ENCODE measurements at places on chromosomes 1 and 21.

DNA sequence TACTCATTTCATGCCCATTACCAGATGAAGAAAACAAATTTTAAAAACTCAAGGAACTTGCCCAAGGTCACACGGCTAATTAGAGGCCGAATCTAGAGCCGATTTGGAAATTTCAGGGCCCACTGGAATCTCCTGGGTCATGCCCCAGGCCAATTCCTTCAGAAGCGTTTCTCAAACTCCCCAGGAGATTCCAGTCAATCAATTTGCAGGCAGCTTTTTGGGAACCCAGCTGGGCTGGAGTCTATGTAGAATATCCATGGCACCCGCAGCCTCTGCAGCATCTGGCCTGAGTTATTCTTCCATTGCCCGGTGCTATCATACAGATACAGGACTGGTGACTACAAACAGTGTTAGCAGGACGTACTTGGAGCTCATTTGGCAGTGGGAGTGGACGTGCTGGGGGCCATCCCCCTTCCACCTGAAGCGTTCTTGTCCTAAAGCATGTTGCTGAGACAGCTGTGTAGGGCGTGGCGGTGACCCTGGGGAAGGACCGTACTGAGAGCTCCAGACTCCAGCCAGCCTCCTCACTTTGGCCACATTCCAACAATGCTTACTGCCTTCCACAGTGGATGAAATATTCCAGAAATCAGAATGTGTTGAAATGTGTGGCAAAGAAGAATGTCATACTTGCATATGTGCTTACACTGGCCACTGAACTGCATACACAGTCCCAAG, 38.3 kb downstream of the ABCG1 start:
- DNase-seq = no peak

DNA sequence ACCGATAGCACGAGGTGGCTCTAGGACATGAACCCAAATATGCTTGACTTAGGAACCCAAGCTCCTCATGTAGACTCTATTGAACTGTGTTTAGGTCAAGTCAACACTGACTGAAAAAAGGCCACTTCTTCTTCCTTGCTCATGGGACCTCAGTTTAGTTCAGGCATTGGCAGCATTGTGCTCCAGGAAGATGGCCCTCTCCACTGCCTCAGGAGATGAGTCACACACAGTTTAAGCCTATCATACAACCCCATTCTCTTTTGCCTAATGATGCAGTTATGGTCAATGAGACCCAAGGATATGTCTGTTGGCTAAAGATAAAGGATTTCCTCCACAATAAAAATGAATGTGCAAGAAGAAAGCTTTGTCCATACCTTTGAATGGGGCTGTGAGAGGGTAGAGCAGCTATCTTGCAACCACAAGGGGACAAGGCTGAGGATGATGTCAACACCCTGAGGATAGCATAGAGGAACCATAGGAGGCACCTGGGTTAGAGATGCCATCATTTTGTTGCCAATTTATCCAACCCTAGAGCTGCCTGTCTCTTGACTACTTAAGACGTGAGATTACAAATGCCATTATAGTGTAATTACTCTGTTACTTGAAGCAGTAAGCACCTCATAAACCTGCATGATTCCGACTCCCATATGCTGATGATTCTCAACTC, 3.0 kb upstream of the TRIM63 start:
- DNase-seq = no peak

GRCh38 chr1:240058049-240058448, 33.6 kb upstream of the FMN2 start:
- DNase-seq = no peak

- DNase-seq = no peak
Measured at GRCh38 chr1:230870916-230871315, 2.6 kb upstream of the C1orf198 start.

GRCh38 chr21:29218749-29219148, 80.0 kb upstream of the BACH1 start:
- DNase-seq = no peak

GRCh38 chr1:82978461-82979324, 1020.2 kb downstream of the TTLL7 start:
- no peak for DNase-seq

DNA sequence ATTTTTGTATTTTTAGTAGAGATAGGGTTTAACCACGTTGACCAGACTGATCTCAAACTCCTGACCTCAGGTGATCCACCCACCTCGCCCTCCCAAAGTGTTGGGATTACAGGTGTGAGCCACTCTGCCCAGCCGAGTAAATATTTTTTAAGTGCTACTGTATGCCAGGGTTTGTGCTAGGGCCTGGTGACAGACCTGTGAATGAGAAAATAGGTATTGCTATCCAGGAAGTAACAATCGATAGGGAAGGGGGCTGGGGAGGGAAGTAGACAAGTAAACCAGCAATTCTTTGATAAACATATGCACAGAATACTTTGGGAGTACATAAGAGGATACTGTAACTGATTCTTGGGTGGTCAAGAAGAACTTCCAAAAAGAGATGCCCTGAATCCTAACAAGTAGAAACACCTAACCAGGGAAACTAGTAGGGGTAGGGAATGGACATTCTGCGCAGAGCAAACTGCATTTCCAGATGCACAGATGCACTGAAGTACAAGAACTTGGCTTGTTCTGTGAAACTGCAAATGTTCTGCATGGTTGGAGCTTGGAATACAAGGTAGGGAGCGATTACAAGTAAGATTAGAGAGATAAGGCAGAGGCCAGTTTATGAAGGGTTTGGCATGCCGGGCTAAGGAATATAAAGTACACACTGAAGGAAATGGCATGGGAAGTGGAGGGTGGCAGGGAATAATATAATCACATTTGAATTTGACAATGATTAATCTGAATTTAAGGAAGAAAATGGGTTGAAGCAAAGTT, 19.0 kb upstream of the DOCK7 start:
- no peak for DNase-seq

DNA sequence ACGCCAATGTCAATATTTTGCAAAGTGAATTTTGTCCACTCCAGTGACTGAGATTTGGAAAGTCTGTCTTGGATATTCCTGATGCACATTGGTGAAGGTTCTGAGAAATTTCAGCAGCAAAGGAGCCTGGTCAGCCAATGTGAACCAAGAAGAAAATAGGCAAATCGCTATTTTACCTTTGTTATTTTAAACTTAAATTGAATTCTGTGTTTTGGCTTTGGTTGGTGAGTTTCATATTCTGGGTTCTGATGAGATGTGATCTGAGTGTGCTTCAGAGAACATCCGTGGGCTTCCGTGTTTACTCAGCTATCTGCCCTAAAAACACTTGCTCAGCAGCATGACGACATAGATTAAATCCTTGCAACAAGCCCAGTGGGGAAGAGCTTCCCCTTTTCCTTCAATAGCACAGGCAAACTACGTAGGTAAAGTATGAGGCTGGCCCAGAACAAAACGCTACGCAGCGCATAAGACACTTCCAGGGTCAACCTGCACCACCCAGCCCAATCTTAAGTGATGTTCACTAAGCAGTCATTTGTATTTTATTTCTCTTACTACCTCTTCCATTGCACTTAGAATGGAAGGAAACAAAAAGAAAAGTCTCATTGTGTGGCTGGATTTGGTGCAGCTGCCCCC, 176.4 kb upstream of the KAZN start:
- DNase-seq = no peak

DNA sequence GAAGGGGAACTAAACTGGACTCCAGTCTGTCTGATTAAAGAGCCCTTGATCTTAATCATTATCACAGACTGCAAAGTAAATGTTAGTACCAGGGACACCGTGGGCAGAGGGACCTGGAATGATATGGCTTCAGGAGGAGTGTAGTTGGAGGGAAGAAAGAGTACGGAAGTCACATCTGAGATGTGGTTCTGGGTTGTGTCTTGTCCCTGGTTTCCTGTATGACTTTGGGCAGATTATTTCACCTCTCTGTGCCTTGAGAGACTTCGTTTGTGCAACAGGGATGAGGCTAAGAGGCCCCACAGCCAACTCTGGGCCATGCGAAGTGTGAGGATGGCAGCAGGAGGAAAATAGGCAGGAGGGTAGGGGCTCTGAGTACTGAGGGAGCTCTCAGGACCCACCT, 76.1 kb upstream of the SLC2A1 start:
- DNase-seq = no peak

DNA sequence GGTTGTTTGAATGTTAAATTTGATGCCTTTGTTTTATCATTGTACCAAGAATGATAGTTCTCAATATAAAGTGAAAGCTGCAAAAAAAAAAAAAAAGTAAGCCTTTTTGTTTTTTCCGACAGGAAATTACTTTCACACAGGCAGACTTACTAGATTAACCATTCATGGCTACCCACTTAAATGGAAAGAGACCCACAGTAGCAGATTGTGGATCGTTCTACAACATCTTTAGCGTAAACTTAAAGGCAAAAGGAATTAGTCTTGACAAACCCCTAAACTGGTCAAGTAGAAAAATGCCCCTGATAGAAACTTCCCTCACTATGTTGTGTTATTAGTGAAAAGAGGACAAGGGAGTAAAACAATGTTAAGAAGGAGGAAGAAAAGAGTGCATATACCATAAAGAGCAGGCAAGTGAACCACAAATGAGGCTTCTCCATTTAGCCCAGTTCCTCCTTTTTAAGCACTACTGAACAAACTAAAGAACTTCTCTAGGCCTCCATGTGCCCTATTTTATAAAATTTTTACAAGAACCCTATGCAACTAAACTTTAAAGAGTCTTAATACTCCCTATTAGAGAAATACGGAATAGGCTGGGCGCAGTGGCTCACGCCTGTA, 1560.3 kb downstream of the MRPL39 start:
- no peak for DNase-seq

- no peak for DNase-seq
Measured at GRCh38 chr1:243740255-243740999, 109.6 kb downstream of the AKT3 start.

- DNase-seq = peak; percentile 61
Measured at GRCh38 chr1:151047591-151047924, at the start of gene C1orf56. C1orf56 (plus strand) TSS chr1:151047751; CDS start chr1:151047848, 97 bp downstream.

- DNase-seq = no peak
Measured at GRCh38 chr1:110433803-110434202, 17.1 kb upstream of the PROK1 start.

DNA sequence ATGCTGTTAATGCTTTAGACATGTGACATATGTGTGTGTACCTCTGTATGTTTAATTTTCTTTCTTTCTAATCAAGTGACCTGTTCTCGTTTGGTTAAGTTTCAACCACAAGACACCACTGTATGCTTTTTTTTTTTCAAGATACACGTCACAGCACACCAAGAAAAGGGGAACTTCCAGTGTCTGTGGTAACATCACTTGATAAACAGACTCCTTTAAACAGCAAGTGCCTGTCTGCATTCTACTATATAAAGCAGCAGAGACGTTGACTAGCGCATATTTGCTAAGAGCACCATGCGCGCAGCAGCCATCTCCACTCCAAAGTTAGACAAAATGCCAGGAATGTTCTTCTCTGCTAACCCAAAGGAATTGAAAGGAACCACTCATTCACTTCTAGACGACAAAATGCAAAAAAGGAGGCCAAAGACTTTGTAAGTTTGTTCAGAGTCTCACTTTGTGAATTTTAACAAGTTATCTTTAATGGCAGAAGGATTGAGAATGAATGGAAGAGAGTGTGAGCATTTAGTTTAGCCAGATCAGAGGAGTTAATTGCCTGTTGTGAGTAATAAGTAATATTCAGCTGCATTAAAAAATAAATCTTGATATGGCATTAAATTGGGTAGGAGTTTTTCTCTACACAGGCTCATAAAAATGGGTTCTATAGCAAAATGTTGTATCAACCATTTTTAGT, at the start of gene RGS1:
RGS1 (plus strand) TSS at position 275 of the 691 bp plus-strand sequence; CDS start at position 295, 20 bp downstream.
- DNase-seq = peak; percentile 38

DNA sequence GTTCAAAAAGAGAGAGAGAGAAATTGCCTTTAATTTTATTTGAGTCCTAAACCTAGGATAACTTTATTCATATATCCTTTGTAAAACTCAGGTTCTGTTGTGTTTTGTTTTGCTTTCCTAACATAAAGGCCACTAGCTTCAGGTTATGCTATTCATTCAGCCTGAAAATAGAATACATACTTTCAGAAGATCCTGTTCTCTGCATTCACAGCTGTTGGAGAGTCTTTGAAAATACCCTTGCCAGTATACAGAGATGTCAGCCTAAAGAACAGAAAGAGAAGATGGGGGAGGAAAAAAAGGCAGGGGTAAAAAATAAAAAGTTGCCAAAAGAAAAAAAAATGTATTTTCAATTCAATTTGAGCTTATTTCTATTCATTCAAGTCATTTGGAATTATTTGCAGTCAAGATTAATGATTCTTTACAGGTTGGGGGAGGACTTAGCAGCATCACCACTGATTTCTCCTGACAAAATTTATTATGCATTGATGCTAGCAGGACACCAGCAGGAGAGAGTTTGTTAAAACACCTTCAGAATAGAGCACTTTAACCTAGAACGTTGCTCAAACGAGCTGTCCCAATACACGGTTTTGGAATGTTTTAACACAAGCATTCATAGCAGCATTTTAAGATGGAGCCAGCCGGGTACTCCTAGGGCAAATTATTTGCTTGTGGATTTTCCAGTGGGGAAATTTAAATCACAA, 318.5 kb downstream of the NTNG1 start:
- no peak for DNase-seq

DNA sequence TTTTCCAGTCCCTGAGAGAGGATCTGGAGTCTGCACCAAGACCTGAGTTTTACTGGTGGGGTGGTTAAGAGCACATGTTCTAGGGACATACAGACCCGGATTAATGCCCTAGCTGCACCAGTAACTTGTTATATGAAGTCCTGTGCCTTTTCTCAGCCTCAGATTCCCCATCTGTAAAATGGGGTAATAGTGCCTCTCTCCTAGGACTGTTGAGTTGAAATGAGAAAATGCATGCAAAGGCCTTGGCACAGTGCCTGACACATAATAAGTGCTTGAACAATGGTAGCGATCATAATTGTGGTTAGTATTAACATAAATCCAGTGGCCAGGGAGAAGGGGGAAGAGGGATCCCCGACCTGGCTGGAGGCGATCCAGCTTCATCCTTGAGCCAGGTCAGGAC, 12.3 kb downstream of the AHDC1 start:
- DNase-seq = no peak

DNA sequence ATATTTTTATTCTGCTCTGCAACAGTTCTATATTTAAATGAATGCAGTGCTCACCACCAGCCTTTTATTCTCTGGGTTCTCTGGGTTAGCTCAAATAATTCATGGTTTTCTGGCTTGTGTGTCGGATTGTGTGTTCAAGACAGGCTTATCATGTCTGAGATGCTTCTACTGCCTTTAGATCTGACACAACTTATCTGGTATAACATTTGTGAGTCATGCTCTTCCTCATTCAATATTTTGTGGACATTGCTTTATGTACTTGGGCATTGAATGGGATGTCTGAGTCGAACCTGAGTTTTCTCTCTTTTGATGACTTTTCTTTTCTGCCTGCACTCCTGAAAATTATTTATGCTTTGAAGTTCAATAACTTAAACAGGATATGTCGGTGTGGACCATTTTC, 17.6 kb upstream of the PKP1 start:
- DNase-seq = no peak

DNA sequence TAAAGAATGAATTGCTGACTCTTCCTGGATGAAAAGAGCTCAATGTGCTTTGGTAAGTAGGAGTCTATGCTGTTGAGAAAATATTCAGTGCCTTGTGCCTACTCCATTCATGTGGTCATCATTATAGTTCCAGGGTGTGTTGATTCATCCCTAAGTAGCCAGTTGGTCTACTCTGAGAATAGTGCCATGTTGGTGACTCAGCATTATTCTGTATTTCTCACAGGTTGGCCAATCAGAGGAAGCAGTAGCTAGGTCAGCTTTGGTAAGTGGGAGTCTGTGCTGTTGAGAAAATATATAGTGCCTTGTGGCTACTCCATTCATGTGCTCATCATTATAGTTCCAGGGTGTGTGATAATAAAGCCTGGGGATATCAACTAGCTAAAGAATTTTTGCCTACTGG, 397.3 kb downstream of the AGBL4 start:
- DNase-seq = no peak
